ENCODE measurements at places on chromosomes 16 and 17. TPM values are rescaled to one million over a fixed set of nuclear protein-coding genes. Genes with fewer than 3 reads are reported as not detected.
A peak's percentile ranks its signal among the peaks of the same experiment; 100 is the strongest.

DNA sequence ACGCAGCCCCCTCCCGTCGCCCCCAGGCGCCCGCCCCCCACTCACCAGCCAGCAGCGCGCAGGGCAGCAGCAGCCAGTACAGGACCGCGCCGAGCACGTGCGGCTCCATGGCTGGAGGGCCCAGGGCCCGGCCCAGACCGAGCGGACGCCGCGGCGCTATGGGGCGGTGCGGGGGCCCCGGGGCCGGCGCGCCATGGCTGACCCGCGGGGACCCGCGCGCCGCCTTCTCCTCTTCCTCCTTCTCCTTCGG is 239 bp downstream of the PIEZO1 start:
- no peak for DNase-seq

DNA sequence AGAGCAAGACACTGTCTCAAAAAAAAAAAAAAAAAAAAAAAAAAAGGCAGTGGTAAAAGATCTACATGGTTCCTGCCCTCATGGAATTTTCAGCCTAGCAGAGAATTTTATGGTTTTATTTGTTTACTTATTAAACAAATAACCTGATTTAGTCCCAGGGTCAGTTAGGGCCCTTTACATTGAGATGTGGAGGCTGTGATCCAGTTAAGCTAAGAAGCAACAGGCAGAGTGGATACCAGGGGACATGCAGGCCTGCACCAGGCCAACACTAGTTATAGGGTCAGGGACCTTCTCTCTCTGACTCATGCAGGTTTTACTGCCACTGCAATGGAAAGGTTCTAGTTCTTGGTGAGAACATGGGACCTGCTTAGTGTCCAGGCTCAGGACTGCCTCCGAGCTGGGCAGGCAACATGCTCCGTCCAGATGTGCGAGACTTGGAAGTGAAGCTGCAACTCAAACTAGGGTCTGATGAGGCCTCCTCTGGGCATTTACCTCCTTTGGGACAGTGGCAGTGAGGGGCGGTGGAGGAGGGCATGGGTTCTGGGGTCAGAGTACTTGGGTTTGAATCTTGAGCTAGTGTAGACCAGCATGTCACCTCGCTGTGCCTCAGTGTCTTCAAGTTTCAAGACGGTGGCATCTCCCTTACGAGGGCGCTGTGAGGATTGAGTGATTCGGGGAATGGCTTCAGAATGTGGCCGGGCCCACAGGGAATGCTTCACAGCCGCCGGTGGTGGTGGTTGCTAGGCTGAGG is 301.8 kb downstream of the CPPED1 start:
- DNase-seq, result no peak

- no peak for DNase-seq
These were observed 53.0 kb upstream of the MNT start for GRCh38 chr17:2453866-2454265.

The CLDN9 gene
- 1.2 TPM for total RNA-seq

GRCh38 chr16:8310323-8310722 is 280.0 kb downstream of the TMEM114 start:
- DNase-seq, result no peak

The TOX3 gene
- total RNA-seq, result not detected

DNA sequence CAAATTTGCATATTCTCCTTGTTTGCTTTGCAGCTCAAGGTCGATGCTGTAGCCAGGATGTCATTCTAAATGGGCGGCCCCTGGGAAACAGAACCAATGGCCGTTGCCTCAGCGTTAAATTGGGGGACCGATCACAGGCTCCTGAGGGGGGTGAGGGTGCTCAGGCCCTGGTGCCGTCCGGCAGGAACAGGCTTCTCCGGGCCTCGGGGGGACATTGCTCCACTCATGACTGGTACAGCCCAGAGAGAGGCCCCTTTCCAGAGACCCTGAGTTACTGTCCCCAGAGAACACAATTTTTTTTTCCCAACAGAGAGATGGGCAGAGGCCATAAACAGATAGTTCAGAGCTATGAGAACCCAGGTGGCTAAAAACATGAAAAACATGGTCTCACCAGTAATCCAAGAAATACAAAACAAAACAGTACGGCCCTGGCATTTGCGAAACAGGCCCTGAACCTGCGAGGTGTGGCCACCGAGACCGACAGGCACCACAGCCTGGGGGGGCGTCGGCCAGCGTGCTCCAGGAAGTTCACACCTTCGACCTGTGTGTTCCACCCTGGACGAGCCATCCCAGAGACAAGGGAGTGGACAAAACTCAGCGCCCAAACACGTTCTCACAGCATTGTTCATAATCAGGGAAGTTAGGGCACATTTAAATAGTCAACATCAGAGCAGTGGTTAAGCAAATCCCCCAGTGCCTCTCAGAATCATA is 82.8 kb downstream of the METRNL start:
- DNase-seq, result no peak

GRCh38 chr17:81049973-81050551 is 15.1 kb downstream of the BAIAP2 start:
- DNase-seq, result peak; percentile 93

GRCh38 chr16:34802396-34802795 is 1343.0 kb downstream of the TP53TG3F start:
- DNase-seq, result no peak

The ANKS4B gene
- not detected for total RNA-seq

The BCL6B gene
- total RNA-seq, result 0.12 TPM

- DNase-seq, result no peak
These were observed 149.8 kb downstream of the CDH13 start for GRCh38 chr16:82776470-82777146.

DNA sequence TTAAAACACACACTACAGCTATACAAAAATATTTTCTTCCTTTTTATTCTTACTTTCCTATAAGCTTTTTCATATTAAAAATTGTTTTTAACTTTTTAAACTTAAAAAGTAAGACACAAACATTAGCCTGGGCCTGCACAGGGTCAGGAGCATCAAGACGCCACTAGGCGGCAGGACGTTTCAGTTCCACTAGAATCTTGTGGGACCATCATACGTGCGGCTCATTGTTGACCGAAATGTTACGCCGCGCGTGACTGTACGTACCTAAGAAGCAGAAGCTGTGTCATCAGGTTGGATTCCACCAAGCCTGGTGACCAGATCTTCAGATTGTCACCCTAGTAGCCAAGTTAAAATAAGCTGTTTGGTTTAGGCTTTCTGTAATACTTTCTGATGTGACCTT is 47.1 kb downstream of the USP10 start:
- no peak for DNase-seq

The NTN1 gene
- 0.22 TPM for total RNA-seq

DNA sequence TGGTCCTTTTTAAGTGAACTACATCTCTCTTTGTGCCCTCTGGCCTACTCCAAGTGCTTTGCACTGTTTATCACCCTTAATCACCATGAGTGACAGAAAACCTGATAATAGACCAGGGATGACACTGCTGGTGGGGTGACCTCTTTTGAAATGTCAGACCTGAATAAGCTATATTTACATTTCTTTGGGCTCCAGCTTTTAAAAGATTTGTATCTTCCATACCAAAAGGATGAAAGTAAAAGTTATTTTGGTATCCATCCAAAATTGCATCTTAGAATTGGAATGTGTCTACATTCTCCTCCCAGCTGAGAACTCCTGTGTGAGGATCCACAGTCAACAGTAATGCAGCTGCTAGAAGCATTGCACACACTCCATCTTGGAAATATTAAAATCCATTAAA is 370.0 kb downstream of the CDH11 start:
- DNase-seq, result no peak

- DNase-seq, result no peak
These were observed 42.7 kb upstream of the CORO6 start for GRCh38 chr17:29665481-29665810.

DNA sequence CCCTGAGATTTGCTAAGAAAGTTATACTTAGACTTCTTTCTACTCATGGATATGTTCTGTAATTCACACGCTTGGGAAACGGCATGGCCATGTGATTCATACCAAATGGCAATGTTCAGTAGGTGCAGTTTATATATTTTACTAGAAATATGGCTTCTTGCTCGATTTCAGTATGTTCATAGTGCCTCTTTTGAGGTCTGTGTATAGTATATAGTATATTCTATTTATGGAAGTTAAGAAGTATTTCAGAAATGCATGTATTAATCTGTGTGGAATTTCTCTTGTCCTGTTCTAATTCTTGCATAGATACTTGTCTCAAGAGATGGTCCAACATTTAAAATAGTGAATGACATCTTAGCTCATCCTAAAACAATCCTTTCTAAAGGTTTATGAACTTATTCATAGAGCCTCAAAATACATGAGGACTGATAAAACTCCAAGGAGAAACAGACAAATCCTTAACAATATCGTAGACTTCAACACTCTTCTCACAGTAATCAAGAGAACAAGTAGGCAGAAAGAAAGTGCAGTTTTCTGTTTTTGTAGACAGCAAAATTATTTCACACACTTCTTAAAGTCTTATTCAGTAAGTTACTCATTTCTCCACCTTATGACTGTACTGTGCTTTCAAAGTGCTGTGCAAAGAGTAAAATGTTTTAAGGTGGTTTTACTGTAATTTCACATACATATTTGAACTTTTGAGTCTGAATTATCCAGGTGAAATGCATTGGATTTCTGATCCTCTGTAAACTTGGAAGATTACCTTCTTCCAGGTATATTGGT is 11.1 kb downstream of the BPTF start:
- peak; percentile 19 for DNase-seq

- DNase-seq, result no peak
These were observed 5.8 kb downstream of the SEZ6L2 start for GRCh38 chr16:29893553-29893952.

The TMIGD1 gene
- total RNA-seq, result not detected

DNA sequence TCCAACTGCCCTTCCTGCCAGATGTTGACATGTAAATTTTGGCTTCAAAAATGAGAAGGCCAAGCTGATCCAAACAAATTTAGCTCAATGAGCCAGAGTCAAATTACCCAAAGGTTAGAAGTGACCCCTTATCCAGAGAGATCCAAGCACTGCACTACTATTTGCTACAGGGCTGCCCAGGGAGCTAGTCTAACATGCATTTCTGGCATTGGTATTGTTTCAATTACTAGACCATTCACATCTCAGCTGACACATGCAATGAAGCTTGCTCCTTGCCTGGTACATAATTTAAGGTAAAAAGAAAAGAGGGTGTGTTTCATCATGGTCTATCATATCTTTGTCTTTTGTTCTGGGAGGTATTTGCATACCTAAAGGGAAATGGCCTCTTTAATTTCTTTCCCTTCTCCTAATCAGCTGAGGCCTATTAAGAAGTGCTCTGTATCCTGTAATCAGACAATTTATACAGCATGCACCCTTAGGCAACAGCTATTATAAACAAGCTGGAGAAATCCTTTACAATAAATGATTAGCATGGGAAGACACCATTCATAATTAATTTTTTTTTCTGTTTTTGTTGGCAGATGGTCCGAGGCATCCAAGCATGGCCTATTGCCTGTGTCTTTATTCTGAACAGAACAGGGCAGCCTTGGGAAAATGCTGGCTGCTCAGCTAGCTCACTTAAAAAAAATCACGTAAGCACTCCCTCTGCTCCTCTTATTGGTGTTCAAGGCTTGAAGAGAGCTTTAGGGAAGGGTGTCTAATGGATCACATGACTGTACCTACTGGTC is 161.5 kb upstream of the SALL1 start:
- DNase-seq, result no peak

GRCh38 chr16:86587487-86587886 is 9.1 kb downstream of the FOXL1 start:
- DNase-seq, result no peak

DNA sequence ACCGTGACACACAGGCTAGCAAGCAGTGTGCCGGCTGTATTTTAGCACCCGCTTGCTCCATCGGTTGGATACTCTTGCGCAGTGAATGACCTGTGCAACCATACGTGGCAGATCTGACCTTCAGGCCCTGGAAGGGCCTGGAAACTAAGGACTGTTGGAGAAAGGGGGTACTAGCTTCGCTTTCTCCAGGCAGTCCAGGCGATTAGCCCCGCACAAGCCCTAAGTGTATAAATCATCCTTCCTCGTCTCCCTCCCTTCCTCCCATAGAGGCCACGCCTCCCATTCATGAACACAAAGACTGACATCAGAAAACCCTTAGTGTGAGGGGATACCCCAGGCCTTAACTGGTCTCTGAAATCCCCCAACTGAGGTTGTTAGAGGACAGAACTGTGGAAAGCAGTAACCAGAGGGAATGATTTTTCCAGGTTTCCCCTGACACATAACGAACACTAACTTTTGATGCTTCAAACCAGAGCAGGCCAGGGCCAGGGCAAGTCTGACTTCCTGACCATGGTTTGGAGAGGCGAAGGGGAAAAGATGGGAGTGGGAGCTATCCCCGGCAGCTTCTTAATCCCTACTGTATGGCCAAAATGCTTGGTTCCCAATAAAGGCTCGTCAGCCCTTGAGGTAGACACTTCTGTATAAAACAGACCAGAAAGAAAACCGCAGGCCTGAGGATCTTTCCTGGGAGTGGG is 1.4 kb upstream of the DYNLL2 start:
- DNase-seq, result no peak

- DNase-seq, result no peak
These were observed 516.2 kb downstream of the HAPSTR1 start for GRCh38 chr16:9607515-9608230.

The CIBAR2 gene
- not detected for total RNA-seq

DNA sequence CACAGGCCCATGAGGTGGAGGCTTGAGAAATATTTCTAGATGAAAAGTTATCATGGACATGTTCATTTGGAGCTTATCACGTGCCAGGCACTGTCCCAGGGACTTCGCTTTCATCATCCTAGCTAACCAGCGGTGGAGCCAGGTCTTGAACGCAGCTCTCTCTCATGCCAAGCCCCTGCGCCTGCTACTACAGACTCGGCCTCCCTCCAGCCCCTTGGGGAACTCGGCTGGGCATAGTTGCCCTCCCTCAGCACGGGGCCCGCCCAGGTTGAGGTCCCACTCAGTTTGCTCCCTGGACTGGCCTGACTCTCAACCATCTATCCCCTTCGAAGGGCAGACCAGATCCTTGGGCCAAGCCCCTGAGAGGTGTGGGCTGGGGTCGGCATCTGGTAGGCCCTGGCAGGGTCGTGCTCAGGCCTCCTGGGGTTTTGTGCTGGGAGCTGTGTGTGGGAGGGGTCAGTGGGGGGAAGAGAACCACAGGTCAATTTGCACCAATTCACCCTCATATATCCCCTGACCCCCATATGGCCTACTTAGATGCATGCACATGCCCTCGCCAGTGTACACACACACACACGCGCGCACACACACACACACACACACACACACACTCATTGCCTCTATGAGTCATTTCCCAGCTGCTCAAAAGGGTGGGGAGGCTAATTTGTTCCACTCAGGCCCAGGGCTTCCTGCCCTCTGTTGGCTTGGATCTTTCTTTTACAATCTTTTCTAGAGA is 12.1 kb upstream of the SCN4A start:
- peak; percentile 87 for DNase-seq
